ENCODE measurements at places on chromosomes 7 and 10.

- no peak for DNase-seq
These were observed 4.1 kb upstream of the OIT3 start for GRCh38 chr10:72889391-72889831.

- no peak for DNase-seq
These were observed 45.7 kb upstream of the PTPRN2 start for GRCh38 chr7:158633055-158633956.

DNA sequence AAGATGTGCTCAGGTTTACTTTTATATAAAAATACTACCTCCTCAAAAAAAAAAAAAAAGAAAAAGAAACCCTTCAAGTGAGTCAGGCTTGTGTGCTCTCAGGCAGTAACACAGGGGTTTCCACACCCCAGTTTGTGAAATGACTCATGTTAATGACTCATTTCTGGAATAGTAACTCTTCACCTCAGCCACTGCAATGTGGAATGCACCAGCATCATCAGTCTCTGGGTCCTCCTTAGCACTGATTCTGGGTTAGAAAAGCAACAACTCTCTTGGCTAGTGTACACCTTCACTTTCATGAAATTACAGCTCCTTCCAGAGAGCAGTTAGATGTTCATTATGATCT, 110.6 kb downstream of the EMX2 start:
- DNase-seq = no peak

GRCh38 chr7:2785071-2785500, 59.0 kb downstream of the GNA12 start:
- DNase-seq = no peak

- DNase-seq = peak; percentile 69
These were observed 47.8 kb downstream of the STRA8 start for GRCh38 chr7:135281363-135281949.

DNA sequence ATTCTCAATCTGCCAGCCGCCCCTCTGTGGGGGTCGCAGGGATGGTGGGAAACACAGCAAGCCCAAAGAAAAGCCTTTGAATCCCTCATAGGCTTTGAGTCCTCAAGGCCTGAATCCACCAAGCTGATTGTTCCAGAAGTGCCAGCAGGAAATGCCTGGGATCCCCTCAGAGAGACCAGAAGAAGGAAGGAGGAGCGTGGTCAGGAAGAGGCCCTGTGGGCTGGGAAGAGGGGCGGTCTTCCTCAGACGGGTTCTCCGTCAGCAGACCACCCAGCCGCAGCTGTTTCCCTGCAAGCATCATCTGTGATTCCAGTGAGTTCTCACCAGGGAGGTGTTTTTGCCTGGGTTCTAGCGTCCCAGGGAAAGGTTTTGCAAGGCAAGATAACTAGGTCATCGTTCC, 190.0 kb upstream of the KLF6 start:
- DNase-seq = no peak

Data from psoas muscle (tissue), 8 donors.